ENCODE measurements at places on chromosomes 7 and 10.
A peak's percentile ranks its signal among the peaks of the same experiment; 100 is the strongest.

GRCh38 chr10:112535531-112535951, 88.5 kb downstream of the VTI1A start:
- no peak for DNase-seq

- DNase-seq = no peak
Measured at GRCh38 chr10:114507449-114507848, 103.1 kb upstream of the AFAP1L2 start.

DNA sequence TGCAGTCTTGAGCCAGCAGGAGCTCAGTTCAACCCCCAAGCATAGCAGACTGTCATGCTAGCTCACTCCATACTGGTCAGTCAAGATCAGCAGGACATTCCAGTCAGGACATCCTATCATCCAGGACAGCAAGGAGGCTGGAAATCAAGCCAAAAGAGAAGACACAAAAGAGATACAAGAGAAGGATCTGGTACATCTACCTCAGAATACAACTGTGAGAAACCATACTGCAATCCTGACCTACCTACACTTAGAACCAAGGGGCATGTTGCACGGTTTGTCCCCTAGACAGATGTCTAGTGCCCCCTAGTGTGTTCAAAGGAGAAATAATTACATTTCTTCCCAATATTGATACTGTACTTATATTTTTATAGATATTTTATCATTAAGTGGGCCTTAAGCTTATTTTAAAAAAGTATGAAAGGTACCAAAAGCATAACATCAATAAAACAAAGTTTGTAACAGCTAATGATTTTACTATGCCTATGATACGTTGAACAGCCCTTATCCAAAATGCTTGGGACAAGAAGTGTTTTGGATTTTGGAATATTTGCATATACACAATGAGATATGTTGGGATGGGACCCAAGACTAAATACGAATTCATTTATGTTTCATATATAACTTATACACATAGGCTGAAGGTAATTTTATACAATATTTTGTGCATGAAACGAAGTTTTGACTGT, 26.7 kb downstream of the ERCC6 start:
- no peak for DNase-seq

DNA sequence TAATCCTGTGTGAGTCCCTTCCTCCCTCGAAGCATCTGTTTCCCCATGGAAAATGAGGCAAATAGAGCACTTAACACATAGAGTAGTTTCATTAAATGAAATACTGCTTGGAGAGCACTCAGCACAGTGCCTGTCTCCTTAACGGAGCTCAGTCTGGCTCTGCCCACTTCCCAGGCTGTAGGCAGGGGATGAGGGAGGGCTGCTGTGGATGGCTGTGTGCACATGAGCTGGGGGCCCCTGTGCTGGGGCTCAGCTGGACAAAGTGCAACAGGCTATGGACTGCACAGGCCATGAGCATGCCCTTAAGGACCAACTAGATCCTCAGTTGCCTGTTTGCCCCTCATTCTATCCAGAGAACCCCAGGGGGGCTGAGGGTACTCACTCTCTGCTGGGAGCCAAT, 14.5 kb downstream of the ZCCHC24 start:
- no peak for DNase-seq

- DNase-seq = peak; percentile 66
Measured at GRCh38 chr7:36639826-36640225, 84.5 kb downstream of the AOAH start.

DNA sequence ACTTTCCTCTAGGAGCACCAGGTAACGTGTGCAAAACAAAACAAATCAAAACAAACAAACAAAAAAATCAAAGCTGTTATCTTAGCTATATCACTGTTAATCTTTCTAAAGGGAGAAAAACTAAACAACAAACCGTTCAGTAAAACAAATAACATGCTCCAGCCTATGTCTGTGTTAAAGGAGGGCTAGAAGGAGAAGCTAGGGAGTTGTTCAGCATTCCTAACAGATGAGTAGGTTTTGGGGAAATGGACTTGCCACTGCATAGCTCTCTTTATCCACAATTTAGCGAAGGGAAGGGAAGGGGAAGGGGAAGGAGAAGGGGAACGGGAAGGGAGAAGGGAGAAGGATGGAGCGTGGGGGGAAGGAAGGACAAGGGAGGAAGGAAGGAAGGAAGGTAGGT, 134.2 kb upstream of the AKR1E2 start:
- DNase-seq = no peak

DNA sequence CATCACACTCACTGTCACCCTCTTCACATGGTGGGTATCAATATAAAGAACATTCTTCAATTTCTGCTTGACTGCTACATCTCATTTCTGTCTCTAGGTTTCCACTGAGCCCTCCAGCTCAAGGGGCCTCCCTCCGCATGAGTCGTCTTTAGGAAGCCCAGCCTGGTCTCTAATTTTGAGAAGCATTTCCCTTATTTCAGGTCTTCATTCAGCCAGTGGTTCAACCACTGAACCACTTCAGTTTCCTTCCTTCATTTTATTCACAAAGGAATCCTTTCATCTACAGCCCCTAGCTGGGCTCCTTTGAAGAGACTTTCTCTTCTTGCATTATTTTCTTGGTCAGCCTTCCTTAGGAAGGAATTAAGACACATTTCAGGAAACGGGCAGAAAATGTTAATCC, 257.4 kb downstream of the KCNMA1 start:
- DNase-seq = no peak

DNA sequence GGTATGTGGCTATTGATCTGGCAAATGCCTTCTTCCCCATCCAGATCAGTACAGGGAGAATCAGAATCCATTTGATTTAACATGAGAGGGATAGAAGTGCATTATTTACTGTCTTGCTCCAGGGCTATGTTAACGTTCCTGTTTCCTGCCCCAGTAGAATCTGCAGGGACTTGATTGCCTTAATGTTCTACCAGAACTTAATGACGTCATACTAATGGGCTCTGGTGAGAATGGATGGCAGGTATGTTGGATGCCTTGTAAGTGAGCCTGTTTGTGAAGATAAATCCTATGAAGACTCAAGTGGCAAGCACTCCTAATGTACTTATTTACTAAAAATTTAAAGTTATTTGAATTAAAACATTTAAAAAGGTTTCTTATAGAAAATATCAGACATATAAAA, 44.5 kb upstream of the CHCHD3 start:
- DNase-seq = no peak

- no peak for DNase-seq
Measured at GRCh38 chr7:98520356-98520951, 96.6 kb upstream of the NPTX2 start.

- DNase-seq = no peak
Measured at GRCh38 chr7:14714161-14714728, 188.3 kb downstream of the DGKB start.

- no peak for DNase-seq
Measured at GRCh38 chr7:113179313-113179712, 61.0 kb upstream of the SMIM30 start.

GRCh38 chr10:122446668-122447423, 7.6 kb upstream of the ARMS2 start:
- DNase-seq = no peak

DNA sequence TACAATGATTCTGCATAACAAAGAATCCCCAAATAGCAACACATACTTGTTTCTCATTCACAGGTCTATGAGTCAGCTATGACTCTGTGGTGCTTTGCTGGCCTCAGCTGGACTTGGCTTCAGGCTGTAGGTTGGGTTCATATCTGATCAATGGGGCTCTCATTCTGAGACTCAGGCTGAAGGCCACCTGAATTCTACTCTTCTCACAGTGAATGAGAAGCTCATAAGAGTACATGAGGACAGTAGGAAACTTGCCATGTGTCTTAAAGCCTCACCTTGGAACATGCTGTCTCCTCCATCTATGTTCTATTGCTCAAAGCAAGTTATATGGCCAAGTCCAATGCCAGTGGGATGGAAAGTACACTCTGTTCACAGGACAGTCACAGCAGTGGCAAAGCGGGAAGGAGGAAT, 292.9 kb downstream of the BMPER start:
- DNase-seq = no peak

DNA sequence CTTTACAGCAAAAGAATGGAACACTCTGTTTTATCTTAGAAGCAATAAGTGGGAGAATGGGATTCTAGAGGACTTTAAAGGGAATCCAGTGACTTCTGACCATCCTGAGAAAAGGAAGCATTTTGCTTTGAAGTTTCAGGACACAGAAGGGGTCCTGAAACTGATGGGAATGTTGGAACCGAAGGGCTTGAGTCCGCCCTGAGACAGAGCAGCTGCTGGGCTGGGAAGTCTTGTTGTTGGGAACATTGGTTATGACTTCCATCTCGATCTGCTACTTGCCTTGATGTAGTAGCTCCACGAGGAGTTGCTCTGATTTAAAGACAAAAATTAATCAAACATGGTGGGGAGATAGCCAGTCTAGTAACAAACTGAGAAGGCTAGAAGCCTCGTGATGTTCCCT, 177.6 kb downstream of the JCAD start:
- DNase-seq = no peak

GRCh38 chr7:107023522-107024151, 20.9 kb upstream of the PRKAR2B start:
- DNase-seq = no peak

GRCh38 chr7:115475761-115476385, 554.0 kb downstream of the MDFIC start:
- DNase-seq = peak; percentile 63

GRCh38 chr10:74381291-74381853, 230.4 kb downstream of the ADK start:
- DNase-seq = no peak

GRCh38 chr10:93775356-93775755, 17.6 kb downstream of the LGI1 start:
- no peak for DNase-seq

- DNase-seq = peak; percentile 89
Measured at GRCh38 chr10:31318382-31318853, 598 bp upstream of the ZEB1 start.

DNA sequence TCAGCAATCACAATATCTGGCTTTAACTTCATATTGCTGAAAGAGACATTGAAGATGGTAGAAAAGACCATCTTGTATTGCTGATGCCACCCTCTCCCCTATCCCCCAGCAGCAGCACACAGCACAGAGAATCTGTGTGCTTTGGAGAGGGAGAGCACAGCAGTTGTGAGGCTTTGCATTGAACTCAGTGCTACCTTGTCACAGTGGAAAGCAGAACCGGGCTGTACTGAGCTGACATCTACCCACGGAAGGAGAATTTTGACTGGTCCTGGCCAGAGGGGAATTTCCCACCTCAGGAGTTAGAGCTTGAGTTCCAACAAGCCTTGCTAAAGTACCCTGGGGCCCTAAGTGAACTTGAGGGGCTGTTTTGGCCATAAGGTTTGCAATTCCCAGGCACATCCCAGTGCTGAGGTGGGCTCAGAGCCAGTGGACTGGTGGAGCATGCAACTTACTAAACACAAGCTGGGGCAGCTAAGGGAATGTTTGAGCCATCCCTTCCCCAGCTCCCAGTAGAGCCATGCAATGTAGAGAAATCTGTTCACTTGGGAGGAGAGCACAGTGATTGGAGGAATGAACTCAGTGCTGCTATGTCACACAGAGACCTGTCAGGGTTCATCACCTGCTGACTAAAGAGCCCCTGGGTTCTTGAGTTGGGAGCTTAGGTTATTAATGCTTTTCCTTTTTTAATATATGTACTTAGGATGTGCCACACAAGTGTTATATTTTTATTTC, 62.1 kb downstream of the OR13A1 start:
- no peak for DNase-seq

DNA sequence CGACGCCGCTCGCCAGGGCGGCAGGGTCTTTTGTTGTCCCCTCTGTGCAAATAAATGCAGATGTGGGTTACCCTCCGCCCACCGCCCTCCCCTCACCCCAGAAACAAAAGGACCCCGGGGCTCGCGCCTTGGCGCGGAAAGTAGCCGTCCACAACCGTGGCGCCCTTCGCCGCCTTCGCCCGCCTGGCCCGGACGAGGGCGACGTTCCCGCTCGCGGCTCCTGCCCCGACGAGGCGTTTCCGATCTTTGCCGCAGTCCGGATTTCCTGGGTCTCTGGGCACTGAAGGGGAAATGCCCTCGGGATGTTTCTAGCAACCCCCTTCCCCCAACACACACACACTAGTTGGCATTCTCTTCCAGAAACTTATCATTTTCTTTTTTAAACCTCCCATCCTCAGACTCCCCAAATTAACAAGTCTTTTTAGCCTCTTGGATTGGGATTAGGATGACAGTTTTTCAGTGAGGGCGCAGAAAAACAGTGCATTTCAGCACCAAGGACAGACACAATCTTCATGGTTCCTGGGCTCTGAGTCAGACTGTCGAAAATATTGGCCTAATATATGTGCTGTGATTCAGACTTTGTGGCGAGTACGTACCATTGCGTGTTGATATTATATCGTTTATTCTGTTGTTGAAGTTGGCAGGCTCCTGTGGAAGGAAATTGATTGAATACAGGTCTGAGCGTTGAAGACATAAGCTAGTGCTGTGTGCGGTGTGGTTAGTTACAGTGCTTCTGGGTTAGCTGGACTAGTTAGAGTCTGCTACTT, 771 bp downstream of the PHYHIPL start:
- no peak for DNase-seq

DNA sequence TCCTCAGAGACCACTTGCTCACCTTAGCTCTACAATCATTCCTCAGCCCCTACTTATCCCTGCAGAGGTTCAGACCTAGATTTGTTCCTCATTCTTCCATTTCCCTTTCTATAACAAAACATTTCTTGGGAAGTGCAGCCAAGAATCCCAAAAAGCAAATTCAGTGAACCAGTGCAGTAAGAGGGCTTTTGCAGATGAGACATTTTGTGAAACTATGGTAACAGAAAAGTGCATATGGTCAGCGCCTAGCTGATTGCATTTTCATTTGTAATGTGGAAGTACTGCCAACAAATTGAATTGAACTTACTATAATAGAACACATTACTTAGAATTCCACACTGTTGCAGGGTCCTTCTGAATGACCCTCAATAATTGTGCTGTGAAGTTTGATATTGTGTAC, 18.6 kb downstream of the AGMO start:
- DNase-seq = no peak

- DNase-seq = no peak
Measured at GRCh38 chr7:28347475-28348318, 64.6 kb upstream of the CREB5 start.

GRCh38 chr7:85947767-85948166, 695.9 kb upstream of the GRM3 start:
- no peak for DNase-seq

- no peak for DNase-seq
Measured at GRCh38 chr7:22765609-22766008, 38.6 kb downstream of the IL6 start.

DNA sequence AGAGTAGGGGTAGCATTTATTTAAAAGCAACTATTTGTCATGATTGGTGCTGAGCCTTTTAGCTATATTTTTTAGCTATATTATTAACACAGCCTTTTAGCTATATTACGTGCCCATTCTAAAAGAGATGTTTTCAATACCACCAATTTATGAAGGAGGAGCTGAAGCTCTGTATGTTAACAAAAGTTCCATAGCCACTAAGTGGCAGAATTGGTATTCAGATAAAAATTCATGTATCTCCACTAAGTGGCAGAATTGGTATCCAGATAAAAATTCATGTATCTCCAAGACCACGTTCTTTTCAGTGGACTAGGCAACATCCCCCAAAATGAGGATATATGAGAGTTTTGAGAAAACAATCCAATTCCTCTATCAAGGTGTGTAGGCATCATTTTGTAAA, 268.6 kb downstream of the HGF start:
- DNase-seq = no peak

All from activated effector memory CD4-positive, alpha-beta T cell treated with anti-CD3 and anti-CD28 coated beads, Interleukin-2, amount 50 U/mL, for 16 hours (primary cell).